ENCODE measurements at places on chromosomes 3 and 15.
A peak's percentile ranks its signal among the peaks of the same experiment; 100 is the strongest.

- DNase-seq = no peak
Observed at GRCh38 chr3:128805772-128806171, 73.6 kb upstream of the ACAD9 start.

DNA sequence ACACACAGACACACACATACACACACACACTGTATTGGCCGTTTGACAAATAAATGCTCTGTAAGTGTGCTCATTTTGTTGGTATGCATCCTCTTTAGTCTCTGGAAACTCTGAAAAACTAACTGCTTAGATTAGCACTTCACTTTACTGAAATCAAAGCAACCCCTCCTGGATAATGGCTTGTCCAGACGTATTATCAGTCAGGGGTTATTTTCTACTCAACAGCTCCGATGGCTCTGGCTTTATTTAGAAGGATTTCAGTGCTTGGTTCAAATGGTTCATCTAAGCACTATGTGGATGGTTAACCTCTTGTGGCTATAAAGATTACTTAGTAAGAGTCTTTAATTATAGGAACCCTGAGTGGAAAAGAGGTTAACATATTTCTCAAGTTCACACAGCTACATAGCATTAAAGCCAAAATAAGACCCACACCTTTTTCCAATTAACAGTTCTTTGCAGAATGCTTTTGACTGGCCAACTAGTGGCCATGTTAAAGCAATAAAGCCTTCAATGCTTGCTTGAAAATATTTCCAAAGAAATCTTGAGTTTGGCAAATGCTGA lies 516.1 kb upstream of the NAALADL2 start:
- DNase-seq = no peak

GRCh38 chr3:104886220-104886995 lies 480.3 kb upstream of the ALCAM start:
- no peak for DNase-seq

GRCh38 chr3:163563485-163563884 lies 1514.8 kb downstream of the SI start:
- no peak for DNase-seq

DNA sequence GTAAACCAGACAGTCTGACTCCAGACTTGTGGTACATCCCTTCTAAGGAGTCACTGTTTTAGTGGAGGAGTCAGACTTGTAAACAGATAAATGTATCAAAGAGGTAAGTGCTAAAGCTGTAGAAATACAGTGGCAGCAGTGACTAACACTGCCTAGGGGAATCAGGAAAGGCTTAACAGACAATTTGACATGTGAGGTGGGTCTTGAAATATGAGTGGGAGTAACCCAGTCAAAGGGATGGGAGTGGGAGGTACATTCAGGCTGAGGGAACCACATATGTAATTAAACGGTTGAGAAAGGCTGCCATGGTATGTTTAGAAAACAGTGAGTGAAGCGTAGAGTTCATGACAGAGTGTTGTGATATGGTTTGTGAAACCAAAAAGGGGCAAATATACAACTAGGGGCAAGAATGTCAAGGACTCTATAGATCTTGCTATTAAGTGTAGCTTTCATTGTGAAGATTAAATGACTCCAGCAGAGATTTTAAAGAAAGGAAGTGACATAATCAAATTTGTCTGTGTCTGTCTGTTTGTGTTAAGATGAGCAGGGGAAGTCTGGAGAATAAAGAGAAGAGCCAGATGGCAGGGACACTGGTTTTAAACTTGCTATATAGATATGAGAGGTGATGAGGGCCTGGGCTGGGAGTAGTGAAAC lies 11.2 kb upstream of the ALCAM start:
- no peak for DNase-seq

GRCh38 chr3:173266441-173266840 lies 125.4 kb upstream of the SPATA16 start:
- DNase-seq = no peak

GRCh38 chr15:68676011-68676605 lies 97.3 kb downstream of the CORO2B start:
- DNase-seq = no peak

- DNase-seq = no peak
Observed at GRCh38 chr3:61300006-61300380, 48.7 kb upstream of the FHIT start.

- DNase-seq = peak; percentile 74
Observed at GRCh38 chr15:24856397-24857390, 98.1 kb upstream of the SNRPN start.

GRCh38 chr15:55937040-55937439 lies 56.4 kb downstream of the NEDD4 start:
- DNase-seq = no peak

GRCh38 chr3:24270204-24270691 lies 224.4 kb downstream of the THRB start:
- DNase-seq = no peak

GRCh38 chr3:112847692-112848091 lies 1.0 kb upstream of the CD200R1L start:
- no peak for DNase-seq

GRCh38 chr3:55556619-55557537 lies 69.8 kb upstream of the WNT5A start:
- no peak for DNase-seq

DNA sequence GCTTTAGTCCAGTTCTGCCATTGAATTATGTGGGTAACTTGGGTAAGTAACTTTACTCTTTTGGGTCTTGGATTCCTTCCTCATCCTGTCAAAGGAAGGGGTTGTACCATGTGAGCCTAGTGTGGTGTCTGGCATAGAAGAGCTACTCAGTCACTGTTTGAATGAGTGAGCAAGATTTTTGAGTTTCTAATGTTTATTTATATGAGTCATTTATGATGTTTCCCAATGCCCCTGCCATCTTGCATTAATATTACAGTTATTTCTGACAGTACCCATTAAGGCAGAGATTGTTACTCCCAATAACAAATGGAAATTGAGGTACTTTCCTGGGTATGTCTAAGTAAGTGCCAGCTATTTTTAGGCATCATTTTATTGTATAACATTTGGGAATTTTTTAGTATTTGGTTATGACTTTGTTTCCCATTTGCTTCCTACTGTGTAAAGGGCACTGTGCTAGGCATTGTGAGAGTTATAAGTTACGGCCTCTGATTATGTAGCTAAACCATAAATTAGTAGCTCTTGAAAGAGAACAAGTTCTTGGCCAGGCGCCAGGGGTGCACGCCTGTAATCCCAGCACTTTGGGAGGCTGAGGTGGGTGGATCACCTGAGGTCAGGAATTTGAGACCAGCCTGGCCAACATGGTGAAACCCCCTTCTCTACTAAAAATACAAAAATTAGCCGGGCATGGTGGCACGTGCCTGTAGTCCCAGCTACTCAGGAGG lies 23.5 kb downstream of the NR1D2 start:
- no peak for DNase-seq

GRCh38 chr15:81111510-81112470 lies 22.3 kb upstream of the CFAP161 start:
- no peak for DNase-seq

DNA sequence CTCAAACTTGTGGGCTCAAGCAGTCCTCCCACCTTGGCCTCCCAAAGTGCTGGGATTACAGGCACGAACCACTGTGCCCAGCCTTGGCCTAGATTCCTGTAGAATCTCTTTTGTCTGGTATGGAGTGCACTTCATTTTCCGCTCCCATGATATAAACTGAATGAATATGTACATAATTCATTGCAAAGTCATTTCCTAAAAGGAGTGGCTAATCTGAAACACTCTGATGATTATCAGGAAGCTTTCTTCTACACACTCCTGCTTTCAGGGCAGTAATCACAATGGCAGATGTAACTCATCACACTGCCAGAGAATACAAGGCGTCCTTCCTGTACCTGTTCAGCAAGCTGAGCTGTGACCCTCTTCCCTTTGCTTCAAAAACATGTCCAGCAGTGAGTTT lies 28.6 kb downstream of the RLBP1 start:
- no peak for DNase-seq

DNA sequence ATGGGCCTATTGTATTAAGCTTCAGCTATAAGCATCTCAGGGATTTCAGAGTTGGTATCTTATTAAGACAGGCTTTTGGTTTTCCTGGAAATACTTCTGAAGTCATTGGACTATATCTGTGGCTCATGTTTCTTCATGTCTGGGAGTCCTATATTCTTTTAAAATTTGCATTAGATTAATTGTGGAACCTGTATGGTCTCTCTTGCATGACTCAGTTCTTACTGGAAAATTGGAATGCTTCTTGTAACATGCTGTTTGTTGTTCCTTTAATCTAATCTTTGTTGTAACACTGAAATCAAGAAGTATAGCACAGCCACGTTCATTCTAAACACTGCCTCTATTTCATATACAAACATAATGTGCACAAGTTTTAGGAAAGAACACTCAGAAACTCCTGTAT lies 208.1 kb downstream of the RBMS3 start:
- no peak for DNase-seq

DNA sequence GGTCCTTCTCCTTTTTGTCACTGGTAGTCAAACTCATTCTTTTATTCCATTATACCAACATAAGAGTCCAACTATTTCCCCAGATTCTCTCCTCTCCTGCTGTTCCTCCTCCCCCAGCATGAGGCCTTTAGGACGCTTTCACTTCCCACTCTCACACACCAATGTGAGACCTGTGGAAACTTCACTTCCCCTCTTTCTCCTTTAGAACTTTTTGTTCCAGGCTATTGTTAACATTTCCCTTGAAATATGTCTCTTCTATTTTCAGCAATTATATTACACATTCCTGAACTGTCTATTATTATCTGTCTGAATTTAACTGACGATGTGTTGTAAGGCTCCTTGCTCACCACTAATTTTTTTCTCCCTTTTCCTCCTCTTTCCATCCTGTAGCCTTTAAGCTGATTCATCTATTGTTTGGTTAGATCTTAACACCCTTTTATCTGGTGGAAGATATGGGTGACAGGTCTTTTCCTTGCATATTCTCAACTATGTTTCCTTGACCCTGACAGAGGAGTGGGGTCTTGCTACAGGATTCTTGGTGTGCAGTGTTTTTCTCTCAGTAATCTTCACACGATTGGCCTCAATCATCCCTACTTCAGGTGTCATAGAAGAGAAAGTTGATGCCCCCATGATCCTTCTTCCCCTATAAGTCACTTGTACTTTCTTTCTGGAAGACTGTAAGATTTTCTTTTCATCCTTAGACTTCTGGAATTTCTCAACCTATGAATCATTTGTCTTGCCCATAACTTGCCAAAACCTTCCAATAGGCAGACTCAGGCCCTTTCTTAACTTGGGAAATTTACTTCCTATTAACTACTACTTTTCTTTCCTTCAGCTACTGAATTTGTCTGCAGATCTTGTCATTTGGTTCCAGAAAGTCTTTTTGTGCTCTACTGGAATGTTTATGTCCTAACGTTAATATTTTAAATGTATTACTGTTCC lies 5.9 kb downstream of the CYP19A1 start:
- no peak for DNase-seq

GRCh38 chr3:66655044-66655443 lies 154.2 kb upstream of the LRIG1 start:
- no peak for DNase-seq

- DNase-seq = no peak
Observed at GRCh38 chr15:88015228-88015860, 241.2 kb downstream of the NTRK3 start.

- DNase-seq = no peak
Observed at GRCh38 chr15:62135532-62136134, 29.5 kb downstream of the C2CD4B start.

GRCh38 chr15:44666210-44667038 lies 3.0 kb upstream of the SPG11 start:
- DNase-seq = no peak

GRCh38 chr3:191686626-191687025 lies 225.7 kb downstream of the PYDC2 start:
- DNase-seq = no peak

DNA sequence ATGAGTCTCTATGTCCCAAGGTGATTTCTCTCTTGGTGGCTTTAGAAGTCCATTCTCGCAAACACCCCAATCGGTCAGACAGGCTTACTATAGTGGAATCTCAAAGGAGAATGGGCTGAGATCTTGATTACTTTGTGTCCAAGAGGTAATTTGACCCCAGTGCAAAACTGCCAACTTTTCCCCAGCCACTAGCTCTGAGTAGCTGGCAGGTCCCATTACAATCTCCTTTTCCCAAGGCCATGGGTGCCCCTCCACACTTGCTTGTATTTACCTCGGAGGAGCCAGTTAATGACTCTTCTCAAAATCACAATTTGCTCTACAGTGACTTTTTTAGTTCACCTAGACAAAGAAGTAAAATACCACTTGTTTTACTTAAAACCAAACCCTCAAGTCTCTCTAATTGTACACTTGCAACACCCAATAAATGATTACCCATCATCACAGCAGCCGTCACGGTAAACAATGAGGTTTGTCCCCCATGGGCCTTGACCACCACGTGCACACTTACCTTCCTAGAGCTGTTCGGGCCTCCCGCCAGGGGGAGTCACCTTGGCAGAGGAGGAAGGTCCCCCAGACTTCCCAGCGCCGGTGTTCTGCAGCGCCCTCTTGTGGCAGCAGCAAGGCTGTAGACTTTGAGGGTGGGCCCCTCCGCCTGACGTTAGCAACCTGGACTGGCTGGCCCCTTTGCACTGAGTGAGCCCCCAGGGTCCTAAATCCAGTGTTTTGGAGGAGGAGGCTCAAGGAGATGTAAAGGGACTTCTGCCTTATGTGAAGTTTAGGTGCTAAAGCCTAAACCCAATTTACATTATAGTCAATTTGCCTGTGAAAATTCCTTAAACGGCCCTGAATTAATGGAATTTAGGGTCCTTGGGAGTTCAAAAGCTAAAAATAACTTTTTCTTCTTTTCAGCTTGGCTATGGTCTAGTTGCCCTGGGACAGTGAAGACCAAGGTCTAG lies 18.7 kb upstream of the HDAC11 start:
- DNase-seq = no peak

GRCh38 chr3:62019906-62020305 lies 353.4 kb downstream of the FEZF2 start:
- no peak for DNase-seq

DNA sequence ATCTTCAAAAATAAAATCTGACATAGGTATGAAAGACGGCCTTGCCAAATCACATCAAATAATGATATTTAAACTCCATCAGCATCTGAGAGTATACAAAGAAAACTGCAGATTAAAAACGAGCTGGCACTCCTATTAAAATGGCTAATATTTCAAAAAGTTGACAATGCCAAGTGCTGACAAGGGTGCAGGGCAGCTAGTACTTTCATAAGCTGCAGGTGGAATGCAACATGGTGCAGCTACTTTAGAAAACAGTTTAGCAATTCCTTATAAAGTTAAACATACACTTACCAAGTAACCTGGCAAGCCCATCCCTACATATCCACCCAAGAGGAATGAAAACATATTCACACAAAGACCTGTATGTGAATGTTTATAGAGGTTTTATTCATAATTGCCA lies 23.0 kb downstream of the TBC1D2B start:
- no peak for DNase-seq

GRCh38 chr3:94184781-94185180 lies 121.9 kb downstream of the NSUN3 start:
- no peak for DNase-seq
